ENCODE measurements at places on chromosomes 11 and 22. TPM values are rescaled to one million over a fixed set of nuclear protein-coding genes. Genes with fewer than 3 reads are reported as not detected.

Gene HTR3A
- not detected for total RNA-seq

Gene ABTB2
- 14.2 TPM for total RNA-seq

Gene DERL3
- total RNA-seq: 0.83 TPM

Gene KRTAP5-1
- not detected for total RNA-seq

Gene P2RY2
- total RNA-seq: 0.30 TPM

Gene OR8G1
- not detected for total RNA-seq

Gene ATP6V1E1
- 232 TPM for total RNA-seq

Gene HMGXB4
- total RNA-seq: 17.5 TPM

Gene PANX1
- 119 TPM for total RNA-seq

Gene GGT5
- 0.23 TPM for total RNA-seq

Gene ZBTB16
- total RNA-seq: not detected

Gene MMP8
- 1.5 TPM for total RNA-seq

Gene CYP2D6
- total RNA-seq: 0.30 TPM

Gene KDM4E
- not detected for total RNA-seq

Gene DAGLA
- total RNA-seq: 4.4 TPM

Gene MRPL21
- 32.8 TPM for total RNA-seq

Gene SHANK2
- 3.7 TPM for total RNA-seq

Gene MYOD1
- not detected for total RNA-seq

Gene GAL
- 0.59 TPM for total RNA-seq

Gene RAB38
- total RNA-seq: 2.9 TPM

Gene NOL12
- 10.7 TPM for total RNA-seq

Gene EMID1
- not detected for total RNA-seq

Gene OR2D2
- total RNA-seq: 0.78 TPM

Gene C11orf87
- total RNA-seq: under 0.01 TPM

Gene MS4A3
- not detected for total RNA-seq

Gene CECR2
- under 0.01 TPM for total RNA-seq

Gene NRGN
- total RNA-seq: 0.28 TPM

Gene CCDC188
- total RNA-seq: 0.30 TPM

Gene ESAM
- 0.37 TPM for total RNA-seq

Gene NRXN2
- total RNA-seq: 6.4 TPM

Gene HBB
- total RNA-seq: not detected

Gene RHOD
- total RNA-seq: 10.1 TPM

Gene TENM4
- 57.3 TPM for total RNA-seq

Gene NAV2
- 22.2 TPM for total RNA-seq

Gene DLG2
- 2.1 TPM for total RNA-seq

Gene SLC25A17
- total RNA-seq: 18.1 TPM

Gene B4GAT1
- total RNA-seq: 95.6 TPM

Gene CYTH4
- 0.14 TPM for total RNA-seq

Gene MRGPRX3
- not detected for total RNA-seq

Gene RHOG
- 9.2 TPM for total RNA-seq

Gene SCGB2A2
- not detected for total RNA-seq

Gene PRSS23
- total RNA-seq: 189 TPM

Gene RTN4R
- total RNA-seq: 0.97 TPM

Measured in smooth muscle cell of the umbilical artery (primary cell).